ENCODE measurements at places on chromosomes 12 and 14.

- DNase-seq = no peak
Observed at GRCh38 chr14:102902523-102903247, 19.8 kb upstream of the AMN start.

- DNase-seq = no peak
Observed at GRCh38 chr14:77141214-77142004, at the start of gene ZDHHC22. Gene ZDHHC22 (minus strand): TSS chr14:77141791. CDS start chr14:77139738, 2,053 bp downstream.

- no peak for DNase-seq
Observed at GRCh38 chr14:71527838-71528237, 404.4 kb upstream of the RGS6 start.

DNA sequence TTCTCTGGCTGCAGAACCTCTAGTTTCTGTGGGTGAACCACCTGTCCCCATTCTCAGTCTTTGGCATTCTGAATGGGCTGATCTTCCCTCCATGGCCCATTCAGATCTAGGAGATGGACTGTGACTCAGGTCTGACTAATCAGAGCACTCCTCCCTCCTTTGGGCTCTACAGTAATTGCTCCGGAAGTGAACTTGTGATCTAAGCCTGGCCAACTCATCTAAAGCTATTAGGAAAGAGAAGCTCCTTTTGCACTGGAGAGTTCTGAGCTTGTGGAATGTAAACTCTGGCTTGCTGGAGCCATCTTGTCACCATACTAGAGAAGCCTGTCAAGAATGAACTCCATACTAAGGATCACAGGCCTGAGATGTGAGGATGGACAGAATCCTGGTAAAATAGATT, 168.2 kb downstream of the SUDS3 start:
- no peak for DNase-seq

GRCh38 chr12:53049571-53050318, at the start of gene TNS2:
Gene TNS2 (plus strand): TSS chr12:53050065. CDS start chr12:53050186, 121 bp downstream.
- no peak for DNase-seq

DNA sequence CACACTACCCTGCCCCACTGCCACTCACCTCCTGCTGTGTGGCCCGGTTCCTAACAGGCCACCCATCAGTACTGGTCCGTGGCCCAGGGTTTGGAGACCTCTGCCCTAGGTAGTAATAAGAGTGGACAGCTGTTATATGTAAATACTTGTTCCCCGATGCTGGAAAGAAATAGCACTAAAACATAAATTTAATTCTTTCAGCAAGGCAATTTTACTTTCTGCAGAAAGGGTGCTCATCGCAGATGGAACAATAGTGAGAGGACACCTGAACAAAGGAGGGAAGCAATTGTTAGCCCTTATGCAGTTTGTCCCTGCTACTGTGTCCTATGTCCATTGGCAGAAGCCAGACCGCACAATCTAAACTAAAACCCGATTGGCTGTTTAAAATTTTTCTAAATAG, 5.9 kb upstream of the CYP46A1 start:
- no peak for DNase-seq

- DNase-seq = no peak
Observed at GRCh38 chr12:3680919-3681594, 71.9 kb downstream of the CRACR2A start.

DNA sequence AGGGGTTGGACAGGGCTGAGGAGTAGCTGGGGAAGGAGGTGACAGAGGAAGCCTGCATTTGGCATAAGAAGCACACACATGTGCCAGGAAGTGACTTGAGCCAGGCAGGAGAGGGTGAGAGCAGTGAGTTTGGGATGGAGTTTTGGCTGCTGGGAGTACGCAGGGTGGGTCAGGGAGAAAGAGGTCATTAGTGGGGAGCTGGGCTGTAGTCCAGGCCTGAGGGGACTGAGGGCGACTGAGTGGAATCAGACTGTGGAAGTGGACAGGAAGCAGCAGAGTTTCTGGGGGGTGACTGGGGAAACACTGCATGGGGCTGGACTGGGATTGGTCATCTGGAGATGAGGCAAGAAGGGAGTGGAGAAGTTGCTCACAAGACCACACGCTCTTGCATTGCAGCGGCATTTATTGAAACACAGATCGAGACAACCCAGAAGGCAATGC, 7.6 kb downstream of the KRT85 start:
- no peak for DNase-seq

DNA sequence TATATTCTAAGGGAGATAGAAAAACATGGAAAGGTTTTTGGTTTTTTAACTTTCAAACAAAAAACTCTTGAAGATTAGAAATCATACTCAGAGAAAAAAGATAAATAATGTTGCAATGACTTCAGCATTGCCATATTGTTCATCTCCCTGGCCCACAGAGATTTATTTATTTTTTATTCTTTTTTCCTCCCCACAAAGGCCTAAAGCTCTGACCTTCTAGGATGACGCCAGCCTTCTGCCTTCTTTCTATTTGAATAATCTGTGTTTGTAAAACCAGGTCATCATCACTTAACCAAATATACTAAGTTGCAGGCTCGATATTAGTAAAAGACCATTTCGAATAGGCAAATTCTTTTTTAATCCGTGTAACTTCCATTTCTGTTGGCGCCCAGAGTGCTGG, 4.4 kb upstream of the DCP1B start:
- no peak for DNase-seq

DNA sequence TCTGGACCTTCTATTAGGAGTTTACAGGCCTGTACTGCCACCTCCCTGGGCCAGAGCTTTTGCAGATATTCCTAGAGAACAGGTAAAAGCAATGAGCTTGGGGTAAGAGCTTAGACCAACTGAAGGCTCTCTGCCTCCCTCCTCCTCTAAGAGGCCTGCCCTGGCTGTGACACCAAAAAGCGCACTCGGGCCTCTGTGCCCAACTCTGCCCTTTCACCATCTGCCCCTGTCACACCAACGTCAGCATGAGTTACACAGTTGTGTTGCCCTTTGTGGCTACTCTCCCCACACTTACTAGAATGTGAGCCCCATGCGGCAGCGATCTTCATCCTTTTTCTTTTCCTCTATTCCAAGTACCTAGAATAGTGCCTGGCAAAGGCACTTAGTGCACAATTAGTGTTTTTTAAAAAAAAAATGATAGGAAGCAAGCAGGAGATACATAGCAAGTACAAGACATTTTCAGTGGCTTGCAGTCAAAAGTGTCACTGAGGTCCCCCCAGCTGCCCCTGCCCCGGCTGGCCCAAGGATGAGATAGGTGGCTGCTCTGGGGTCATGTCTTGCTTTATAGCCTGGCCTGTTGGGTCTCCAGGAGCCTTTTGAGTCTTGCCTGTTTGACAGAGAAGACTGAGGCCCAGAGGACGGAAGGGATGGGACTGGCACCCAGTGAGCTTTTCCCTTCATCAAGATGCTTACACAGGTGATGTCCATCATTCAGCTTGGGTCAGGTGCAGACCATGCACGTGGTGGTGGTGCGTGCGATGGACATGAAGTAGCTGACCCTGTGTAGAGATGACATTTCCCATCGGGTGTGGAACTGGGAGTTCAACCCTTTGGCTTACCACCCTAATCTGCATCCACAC, 12.5 kb downstream of the CKB start:
- no peak for DNase-seq

All from stimulated activated CD4-positive, alpha-beta T cell treated with anti-CD3 and anti-CD28 coated beads, TNF-alpha, amount 100 ng/mL, for 1 hour (primary cell).